ENCODE measurements at places on chromosomes 5 and 9.
A peak's percentile ranks its signal among the peaks of the same experiment; 100 is the strongest.

GRCh38 chr5:172736508-172737135 is 34.4 kb downstream of the DUSP1 start:
- DNase-seq: no peak

DNA sequence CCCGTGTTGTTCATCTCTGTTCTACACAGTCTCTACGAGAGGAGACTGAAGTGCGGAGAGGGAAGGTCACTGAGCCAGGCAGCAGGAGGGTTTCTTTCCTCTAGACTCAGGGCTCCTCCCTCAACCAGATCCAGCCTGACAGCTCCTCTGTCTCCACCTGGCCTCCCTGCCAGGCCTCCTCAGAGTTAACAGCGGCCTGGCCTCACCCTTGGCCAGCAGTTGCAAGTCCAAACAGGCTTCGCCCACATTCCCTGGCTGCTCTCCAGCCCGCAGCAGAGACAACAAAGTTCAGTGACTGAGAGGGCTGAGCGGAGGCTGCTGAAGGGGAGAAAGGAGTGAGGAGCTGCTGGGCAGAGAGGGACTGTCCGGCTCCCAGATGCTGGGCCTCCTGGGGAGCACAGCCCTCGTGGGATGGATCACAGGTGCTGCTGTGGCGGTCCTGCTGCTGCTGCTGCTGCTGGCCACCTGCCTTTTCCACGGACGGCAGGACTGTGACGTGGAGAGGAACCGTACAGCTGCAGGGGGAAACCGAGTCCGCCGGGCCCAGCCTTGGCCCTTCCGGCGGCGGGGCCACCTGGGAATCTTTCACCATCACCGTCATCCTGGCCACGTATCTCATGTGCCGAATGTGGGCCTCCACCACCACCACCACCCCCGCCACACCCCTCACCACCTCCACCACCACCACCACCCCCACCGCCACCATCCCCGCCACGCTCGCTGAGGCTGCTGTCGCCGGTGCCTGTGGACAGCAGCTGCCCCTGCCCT is at the start of gene HRCT1:
HRCT1 (plus strand) TSS at position 291 of the 768 bp plus-strand sequence; CDS start at position 377, 86 bp downstream.
- peak; percentile 93 for DNase-seq

DNA sequence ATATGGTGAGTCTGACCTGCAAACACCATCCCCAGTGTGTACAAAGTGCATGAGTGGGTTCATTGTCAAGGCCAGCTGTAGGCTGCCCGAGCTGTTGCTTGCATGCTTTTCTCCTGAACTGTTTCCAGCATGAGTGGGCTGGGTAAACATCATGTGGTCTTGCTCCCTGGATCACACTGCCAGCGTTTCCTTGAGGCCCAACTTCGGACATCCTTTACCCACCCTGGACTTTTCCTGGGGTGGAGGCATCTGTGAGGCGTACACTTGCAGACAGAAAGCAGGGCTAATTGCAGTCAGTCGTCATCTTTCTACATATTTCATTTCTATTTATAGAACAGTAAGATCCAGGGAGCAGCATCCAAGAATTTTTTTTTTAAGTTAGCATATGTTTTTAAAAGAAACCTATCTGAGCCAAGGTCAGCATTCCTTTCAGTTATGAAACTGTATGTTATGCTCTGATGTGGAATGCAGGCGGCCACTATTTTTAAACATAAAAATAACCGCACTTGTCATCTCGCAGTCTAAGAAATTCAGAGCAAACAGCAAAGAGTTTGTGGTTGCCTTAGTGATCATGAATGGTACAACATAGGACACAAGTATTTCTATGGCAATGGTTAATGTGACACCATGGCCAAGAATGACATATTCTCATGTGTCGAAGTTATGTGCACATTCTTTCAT is 106.5 kb upstream of the DMRT1 start:
- DNase-seq: peak; percentile 98

GRCh38 chr9:104022083-104022482 is 72.0 kb upstream of the SMC2 start:
- no peak for DNase-seq

DNA sequence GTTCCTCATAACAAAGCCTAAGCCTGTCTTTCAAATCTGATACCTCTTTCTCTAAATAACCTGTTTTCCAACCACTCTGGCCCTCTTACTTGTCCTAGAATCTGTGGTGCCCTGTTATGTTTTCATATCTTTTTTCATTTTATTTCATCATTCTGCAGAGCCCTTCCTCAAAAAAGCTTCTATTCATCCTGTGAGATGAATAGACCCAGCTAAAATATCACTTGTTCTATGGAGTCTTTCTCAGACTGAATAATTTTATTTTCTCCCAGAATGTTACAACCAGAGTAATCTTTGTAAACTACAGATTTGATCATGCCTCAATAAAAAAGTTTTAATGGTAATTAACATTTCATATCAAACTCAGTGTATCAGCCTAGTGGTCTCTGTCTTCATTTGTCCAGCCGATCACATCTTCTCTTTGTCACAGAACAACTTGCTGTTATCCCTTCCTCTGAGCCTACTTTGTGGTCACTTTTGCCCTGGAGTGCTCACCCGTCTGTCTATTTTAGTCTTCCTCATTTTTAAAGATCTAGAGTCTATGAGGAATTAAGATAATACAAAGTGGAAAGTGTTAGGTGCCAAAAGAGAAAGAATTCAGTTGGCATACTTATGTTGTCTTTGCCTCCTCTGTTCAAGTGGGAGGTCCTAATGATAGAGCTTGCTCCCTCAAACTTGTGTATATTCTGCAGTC is 77.8 kb downstream of the ZCCHC7 start:
- no peak for DNase-seq

GRCh38 chr9:131603199-131603598 is 57.9 kb downstream of the PRRT1B start:
- DNase-seq: no peak

DNA sequence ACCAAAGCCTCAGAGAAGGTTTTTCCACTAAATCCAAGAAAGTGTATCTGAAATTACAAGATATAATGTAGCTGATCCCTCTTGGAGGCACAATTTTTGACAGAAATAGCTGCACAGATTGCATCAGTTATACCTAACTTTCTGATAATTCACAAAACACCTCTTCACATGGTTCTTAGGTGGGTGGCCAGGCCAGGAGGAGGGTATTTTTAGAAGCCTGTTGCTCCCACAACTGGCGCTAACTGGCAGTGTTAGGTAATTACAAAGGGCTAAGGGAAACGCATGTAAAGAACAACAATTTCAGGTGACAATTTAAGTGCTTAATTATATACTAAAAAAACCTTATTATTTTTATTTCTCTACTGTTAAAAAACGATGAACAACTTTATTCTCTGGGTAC is 247.9 kb downstream of the BNC2 start:
- DNase-seq: no peak

- DNase-seq: peak; percentile 61
These were observed 332.3 kb upstream of the NUDT12 start for GRCh38 chr5:103894882-103895281.

GRCh38 chr5:85397451-85397850 is 1012.8 kb upstream of the EDIL3 start:
- no peak for DNase-seq

GRCh38 chr5:181199881-181200638 is 4.9 kb downstream of the TRIM7 start:
- DNase-seq: no peak
